ENCODE measurements at places on chromosomes 7 and 10.

DNA sequence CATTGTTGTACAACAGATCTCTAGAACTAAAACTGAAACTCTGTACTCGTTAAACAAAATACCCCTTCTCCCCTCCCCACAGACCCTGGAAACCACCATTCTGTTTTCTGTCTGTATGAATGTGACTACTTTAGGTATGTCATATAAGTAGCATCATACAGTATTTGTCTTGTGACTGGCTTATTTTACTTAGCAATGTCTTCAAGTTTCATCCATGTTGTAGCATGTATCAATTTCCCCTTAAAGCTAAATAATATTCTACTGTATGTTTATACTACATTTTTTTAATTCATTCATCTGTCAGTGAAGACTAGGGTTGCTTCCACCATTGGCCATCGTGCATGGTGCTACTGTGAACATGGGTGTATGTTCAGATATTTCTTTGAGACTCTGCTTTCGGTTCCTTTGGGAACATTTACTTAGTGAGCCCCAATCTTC lies 71.2 kb upstream of the RPA3 start:
- no peak for DNase-seq

- DNase-seq, result no peak
Observed at GRCh38 chr10:100866575-100867098, 46.1 kb upstream of the SLF2 start.

GRCh38 chr7:46603296-46603752 lies 682.3 kb upstream of the IGFBP3 start:
- DNase-seq, result no peak

- no peak for DNase-seq
Observed at GRCh38 chr10:116771101-116771958, 29.0 kb upstream of the HSPA12A start.

- DNase-seq, result no peak
Observed at GRCh38 chr7:119974972-119975371, 298.0 kb upstream of the KCND2 start.

DNA sequence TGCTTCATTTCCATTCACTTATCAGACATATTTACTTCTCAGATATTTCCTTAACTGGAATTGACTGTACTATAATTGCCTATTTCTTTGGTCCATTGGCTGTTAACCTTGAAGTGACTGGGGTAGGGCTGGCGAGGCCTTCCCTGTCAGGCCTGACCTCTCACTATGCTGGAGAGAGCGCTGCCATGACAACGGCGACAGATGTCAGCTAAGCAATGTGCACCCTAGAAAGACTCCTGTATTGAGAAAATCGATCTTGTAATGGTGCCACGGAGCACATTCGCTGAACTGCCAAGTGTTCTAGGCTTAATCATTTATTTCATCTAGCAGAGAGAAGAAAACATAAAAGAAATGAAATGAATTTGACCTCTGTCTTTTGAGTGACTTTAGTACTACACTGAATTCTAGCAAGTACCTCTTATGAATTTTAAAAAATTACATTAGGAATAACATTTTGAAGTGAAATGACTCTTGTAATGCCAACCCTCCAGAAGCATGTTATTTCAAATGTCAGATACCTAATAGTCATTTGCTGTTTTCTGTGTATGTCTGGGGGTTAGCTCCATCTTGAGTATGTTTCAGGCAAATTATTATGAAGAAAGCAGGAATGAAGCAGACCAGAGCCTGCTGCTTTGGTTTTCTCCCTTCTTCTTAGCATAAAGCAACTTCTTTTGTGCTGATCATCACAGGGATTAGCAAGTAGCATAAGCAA lies 148.0 kb downstream of the SNX10 start:
- no peak for DNase-seq

Measured in stimulated activated CD8-positive, alpha-beta memory T cell treated with anti-CD3 and anti-CD28 coated beads, Interleukin-12 subunit alpha, Interleukin-12 subunit beta, amount 100 ng/mL, for 4 hours (primary cell).